Left kidney (tissue), 8 donors: ENCODE measurements at places on chromosomes 1 and 21. TPM values are rescaled to one million over a fixed set of nuclear protein-coding genes. Genes with fewer than 3 reads are reported as not detected.
A peak's percentile ranks its signal among the peaks of the same experiment; 100 is the strongest.

GRCh38 chr1:226814751-226815537 is 55.5 kb upstream of the PSEN2 start:
- DNase-seq, result peak; percentile 47

- DNase-seq, result no peak
Observed at GRCh38 chr1:60802884-60803283, 279.5 kb upstream of the NFIA start.

Gene HSD3B1
- 0.78 TPM for polyA plus RNA-seq

DNA sequence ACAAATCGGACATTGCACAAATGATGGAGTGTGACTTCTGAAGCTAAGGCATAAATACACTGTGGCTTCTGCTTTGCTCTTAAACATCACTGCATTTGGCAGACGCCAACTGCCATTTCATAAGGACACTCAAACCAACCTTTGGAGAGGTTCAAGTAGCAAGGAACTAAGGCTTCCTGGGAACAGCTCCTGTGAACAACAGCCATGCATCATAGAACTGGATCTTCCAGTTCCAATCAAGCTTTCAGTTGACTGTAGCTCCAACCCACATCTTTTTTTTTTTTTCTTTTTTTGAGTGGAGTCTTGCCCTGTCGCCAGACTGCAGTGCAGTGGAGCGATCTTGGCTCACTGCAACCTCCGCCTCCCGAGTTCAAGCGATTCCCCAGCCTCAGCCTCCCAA is 10.7 kb upstream of the HUNK start:
- DNase-seq, result no peak

Gene TMEM52
- polyA plus RNA-seq, result 1.1 TPM

DNA sequence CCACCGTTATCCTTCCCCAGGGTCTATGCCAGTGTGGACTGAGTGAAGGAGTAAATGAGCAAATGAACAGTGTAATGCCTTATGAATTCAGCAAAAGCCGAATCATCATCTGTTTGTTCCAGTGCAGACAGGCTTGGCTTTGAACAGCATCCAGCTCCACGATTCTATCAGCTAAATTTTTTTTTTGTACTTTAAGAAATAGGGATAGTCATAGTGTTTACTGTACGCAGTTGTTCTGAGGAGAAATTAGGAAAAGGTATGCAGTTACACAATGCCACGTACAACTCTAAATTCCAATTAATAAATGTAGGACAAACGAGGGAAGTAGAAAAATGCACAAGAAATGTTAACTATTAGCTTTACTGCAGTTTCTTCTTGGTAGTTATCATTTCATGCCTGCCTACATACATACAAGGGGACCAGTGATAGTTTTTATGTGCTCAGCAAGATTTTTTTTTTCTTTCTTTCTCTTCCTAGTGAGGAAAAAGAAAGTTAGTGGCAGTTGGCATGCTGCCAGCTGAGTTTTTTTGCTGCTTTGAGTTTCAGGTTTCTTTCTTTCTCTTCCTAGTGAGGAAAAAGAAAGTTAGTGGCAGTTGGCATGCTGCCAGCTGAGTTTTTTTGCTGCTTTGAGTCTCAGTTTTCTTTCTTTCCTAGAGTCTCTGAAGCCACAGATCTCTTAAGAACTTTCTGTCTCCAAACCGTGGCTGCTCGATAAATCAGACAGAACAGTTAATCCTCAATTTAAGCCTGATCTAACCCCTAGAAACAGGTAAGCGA is at the start of gene IFI44L:
IFI44L (plus strand) TSS at position 646 of the 777 bp plus-strand sequence. CDS start 7,468 bp downstream, outside the sequence.
- peak; percentile 65 for DNase-seq
